ENCODE measurements at places on chromosomes 16 and 17.

GRCh38 chr17:57477522-57478362, 221.4 kb downstream of the MSI2 start:
- DNase-seq, result no peak

DNA sequence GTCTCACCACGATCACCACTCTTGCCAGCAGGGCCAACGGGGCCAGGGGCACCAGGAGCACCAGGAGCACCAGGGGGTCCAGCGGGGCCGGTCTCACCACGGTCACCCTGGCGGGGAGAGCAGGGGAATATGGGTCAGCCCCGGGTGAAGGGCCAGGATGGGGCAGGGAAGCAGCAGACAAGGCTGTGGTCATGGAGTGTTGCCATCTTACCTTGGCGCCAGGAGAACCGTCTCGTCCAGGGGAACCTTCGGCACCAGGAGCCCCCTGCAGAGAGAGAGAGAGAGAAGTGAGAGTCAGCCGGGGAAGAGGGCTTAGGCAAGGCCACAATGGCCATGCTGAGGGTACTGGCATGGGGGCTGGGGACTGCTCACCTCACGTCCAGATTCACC, 12.9 kb downstream of the COL1A1 start:
- no peak for DNase-seq

DNA sequence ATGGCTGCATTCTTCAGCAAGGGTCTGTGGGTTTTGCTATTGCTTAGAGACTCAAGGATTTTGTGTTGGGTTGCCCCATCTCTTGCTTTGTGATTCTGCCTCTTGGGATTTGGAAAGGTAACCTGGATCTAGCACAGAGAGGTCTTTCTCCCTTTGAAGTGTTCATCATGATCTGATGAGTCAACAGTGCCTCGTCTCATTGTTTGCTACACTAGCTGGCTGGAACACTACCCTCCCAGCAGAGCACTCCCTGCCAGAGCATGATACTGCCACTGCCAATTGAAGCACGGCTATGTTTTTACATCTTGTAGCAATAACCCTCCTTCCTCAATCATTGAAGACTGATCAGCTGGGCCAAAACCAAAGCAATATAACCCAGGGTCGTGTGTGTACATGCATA, 361.0 kb downstream of the CDH13 start:
- no peak for DNase-seq

DNA sequence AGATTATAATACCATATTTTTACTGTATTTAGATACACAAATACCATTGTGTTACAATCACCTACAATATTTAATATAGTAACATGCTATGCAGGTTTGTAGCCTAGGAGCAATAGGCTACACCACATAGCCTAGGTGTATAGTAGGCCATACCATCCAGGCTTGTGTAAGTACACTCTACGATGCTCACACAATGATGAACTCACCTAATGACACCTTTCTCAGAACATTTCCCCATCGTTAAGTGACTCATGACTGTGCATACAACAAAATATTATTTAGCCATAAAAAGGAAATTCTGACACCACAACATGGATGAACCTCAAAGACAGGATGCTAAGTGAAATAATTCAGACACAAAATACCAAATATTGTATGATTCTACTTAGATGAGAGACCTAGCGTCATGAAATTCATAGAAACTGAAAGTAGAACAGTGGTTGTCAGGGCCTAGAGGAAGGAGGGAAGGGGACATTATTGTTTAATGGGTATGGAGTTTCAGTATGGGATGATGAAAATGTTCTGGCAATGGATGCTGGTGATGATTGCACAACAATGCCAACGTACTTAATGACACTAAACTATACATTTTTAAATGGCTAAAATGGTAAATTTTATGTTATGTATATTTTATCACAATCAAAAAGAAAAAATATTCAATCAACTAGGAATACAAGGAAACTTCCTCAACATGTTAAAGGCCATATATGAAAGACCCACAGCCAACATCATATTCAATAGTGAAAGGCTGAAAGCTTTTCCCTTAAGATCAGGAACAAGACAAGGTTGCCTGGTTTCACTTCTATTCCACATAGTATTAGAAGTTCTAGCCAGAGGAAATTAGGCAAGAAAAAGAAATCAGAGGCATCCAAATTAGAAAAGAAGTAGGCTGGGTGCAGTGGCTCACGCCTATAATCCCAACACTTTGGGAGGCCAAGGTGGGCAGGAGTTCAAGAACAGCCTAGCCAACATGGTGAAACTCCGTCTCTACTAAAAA, 5.9 kb upstream of the C16orf87 start:
- no peak for DNase-seq

GRCh38 chr17:29050176-29050575, 7.2 kb downstream of the PIPOX start:
- no peak for DNase-seq

DNA sequence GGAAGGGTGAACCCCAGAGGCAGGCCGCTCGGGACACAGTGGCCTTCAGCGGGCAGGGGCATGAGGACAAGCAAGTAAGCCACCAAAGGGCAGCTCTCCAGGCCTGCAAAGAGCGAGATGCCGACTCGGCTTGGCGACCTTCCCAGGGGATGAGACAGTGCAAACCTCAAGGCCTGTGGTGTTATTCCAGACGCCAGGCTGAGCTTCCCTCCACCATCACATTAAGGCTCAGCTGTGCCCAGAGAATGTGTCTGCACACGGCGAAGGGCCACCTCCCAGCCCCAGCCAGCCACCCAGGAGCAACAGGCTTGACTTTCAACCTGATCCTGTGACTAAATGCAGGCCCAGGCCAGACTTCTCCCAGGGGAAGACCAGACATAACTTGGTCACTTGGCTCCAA, 251.4 kb downstream of the SOX9 start:
- DNase-seq, result no peak

- DNase-seq, result no peak
Observed at GRCh38 chr17:18315562-18315922, 449 bp downstream of the SMCR8 start.

GRCh38 chr17:31510308-31511194, 119.1 kb downstream of the RAB11FIP4 start:
- DNase-seq, result no peak

GRCh38 chr16:51151961-51152663, 1.0 kb upstream of the SALL1 start:
- no peak for DNase-seq

DNA sequence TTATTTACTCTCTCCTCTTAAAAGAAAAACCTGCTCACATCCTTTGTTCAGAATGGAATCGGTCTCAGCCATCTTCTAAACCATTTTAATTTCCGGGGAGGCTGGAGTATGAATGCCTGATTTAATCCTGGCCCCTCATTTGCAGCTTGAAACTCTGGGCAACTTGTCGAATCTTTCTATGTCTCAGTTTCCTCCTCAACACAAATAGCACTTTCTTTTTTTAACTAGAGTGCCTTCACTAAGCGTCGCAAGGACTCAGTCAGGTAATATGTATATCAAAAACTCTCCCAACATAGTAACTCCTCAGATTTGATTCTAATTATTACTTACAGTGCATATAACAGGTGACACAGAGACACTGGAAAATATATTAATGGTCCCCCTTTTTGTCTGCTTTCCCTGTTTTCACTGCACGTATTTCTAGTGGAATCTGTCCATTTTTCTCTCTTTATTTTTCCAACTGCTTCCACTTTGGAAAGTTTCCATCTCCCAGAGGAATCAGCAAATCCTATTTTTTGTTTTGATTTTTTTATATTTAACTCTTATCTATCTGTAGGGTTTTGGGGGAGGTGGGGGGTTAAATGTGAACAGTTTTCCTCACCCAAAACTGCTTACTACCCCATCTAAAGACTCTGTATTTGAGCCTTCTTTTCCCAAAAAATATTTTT, 18.6 kb downstream of the SNN start:
- DNase-seq, result no peak

DNA sequence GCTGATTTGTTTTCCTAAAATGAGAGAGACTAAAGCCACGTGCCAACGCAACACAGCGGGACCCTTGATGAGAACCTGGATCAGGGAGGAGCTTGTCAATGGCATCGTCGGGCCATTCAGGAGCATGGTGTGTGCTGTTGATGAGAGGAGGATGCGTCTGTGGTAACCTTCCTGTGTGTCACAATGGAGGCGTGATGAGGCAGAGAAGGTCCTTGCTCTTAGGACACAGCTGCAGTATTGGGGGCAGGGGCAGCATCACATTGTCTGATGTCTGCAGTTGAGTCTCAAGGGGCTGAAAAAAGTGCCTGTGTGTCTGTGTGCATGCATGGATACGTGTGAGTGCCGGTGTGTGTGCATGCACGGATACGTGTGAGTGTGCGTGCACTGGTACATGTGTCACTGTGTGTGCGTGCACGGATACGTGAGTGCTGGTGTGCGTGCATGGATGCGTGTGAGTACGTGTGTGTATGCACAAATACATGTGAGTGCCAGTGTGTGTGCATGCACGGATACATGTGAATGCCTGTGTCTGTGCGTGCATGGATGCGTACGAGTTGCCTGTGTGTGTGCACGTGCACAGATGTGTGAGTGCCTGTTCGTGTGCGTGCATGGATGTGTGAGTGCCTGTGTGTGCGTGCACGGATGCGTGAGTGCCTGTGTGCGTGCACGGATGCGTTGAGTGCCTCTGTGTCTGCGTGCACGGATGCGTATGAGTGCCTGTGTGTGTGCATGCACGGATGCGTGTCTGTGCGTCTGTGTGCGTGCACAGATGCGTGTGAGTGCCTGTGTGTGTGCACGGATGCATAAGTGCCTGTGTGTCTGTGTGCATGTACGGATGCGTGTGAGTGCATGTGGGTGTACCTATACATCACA, 39.3 kb downstream of the BAIAP2 start:
- DNase-seq, result no peak

GRCh38 chr17:60089096-60089806, 10.5 kb upstream of the HEATR6 start:
- DNase-seq, result no peak

GRCh38 chr16:55052741-55053415, 122.2 kb downstream of the IRX5 start:
- no peak for DNase-seq

GRCh38 chr16:69839798-69840409, 77.8 kb downstream of the WWP2 start:
- DNase-seq, result no peak

GRCh38 chr16:66408163-66409048, 18.7 kb upstream of the BEAN1 start:
- no peak for DNase-seq

- no peak for DNase-seq
Observed at GRCh38 chr17:1160591-1161390, 19.0 kb downstream of the ABR start.

DNA sequence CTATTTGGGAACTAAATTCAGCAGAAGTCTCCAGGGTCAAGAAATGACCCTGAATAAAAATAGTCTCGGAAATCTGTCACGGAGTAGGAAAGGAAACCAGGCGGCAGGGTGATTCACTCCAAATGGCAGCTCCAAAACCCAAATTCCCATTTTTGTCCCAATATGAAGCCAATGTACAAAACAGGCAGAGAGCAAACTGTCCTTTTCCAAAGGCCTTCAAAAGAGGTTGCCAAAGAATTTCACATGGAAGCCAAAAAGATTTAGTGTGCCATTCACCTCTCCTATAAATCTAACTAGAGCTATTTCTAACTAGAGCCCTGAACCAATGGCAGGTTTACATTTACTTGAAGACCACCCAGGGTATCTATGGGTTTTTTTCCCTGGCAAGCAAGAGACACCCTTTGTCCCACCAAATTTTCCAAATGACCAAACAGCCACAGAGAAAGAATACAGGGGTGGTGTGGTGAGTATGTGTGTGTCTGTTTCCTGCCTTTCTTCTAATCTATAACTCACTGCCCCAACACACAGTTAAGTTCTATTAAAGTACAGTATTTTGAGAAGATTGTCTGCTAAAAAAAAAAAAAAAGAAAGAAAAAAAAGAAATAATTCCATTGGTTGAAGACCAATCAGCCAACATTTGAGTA, 6.8 kb downstream of the MYO1D start:
- no peak for DNase-seq

- DNase-seq, result no peak
Observed at GRCh38 chr16:88387941-88388627, 5.3 kb downstream of the ZNF469 start.

DNA sequence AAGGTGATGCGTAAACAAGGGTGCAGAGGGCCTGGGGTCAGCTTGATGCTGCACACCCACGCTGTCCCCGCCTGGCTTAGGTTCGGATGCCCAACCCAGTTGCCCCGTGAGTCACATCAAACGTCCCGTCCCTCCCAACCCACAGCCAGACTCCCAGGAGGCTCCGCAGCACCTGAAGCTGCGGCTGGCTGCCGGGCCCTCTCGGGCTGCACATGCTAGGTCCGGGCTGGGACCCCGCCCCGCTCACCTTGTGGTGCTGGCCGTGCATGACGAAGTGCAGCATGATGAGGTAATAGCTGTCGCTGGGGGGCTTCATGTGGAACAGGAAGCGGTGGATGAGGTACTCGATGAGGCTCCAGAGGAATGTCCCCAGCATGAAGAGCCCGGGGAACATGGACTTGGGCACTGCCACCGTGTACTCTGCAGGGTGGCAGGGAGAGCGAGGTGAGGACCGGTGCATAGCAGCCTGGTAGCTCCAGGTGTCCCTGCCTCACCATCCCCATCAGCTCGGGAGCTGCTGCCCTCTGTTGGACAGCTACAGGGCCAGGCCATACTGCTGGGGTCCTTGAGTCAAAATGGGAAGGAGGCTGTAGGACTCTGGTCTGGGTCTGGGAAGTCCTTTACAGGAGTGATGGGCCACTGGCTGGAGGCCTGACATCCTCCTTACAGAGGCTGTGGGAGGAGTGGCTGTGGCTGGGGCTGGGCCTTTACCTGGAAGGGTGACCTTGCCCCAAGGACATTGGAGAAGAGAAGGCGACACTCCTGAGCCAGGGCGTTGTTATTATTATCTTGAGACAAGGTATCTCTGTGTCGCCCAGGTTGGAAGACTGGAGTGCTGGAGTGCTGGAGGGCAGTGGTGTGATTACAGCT, 18.3 kb upstream of the MLKL start:
- no peak for DNase-seq

- no peak for DNase-seq
Observed at GRCh38 chr16:9677301-9677653, 505.0 kb downstream of the GRIN2A start.

GRCh38 chr17:82838386-82839063, 1.3 kb downstream of the ZNF750 start:
- no peak for DNase-seq

GRCh38 chr17:19590451-19590850, 56.8 kb downstream of the SLC47A1 start:
- no peak for DNase-seq

- DNase-seq, result no peak
Observed at GRCh38 chr17:45873728-45874127, 20.6 kb upstream of the MAPT start.

GRCh38 chr16:88063211-88063773, 112.1 kb downstream of the BANP start:
- no peak for DNase-seq

- no peak for DNase-seq
Observed at GRCh38 chr17:76903631-76904030, 35.4 kb downstream of the MGAT5B start.

DNA sequence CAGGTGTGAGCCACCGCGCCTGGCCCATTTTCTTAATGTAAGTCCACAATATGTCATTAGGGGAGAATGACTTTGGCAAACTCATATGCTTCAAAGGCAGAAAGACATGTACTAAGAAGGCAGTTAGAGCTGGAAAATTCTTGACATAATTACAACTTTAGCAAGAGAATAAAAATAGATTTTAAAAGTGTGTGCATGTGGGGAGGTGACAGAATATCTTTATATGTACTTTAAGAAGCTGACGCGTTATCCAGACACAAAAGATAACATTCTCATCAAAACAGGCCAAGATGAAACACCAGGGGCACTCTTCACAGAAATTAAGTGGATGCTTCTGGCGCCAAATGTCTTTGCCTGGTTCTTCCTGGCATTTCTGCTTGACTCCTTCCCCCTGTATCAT, 28.2 kb downstream of the GJC1 start:
- DNase-seq, result no peak

Measured in stimulated activated CD8-positive, alpha-beta memory T cell treated with anti-CD3 and anti-CD28 coated beads, Interleukin-15, amount 100 ng/mL, for 48 hours (primary cell).